Esophagus squamous epithelium (tissue), 5 donors: ENCODE measurements at places on chromosomes 6 and 20.

GRCh38 chr20:48722002-48722731, 105.6 kb downstream of the PREX1 start:
- no peak for DNase-seq

GRCh38 chr6:30901436-30901835, 6.6 kb upstream of the GTF2H4 start:
- DNase-seq = no peak

DNA sequence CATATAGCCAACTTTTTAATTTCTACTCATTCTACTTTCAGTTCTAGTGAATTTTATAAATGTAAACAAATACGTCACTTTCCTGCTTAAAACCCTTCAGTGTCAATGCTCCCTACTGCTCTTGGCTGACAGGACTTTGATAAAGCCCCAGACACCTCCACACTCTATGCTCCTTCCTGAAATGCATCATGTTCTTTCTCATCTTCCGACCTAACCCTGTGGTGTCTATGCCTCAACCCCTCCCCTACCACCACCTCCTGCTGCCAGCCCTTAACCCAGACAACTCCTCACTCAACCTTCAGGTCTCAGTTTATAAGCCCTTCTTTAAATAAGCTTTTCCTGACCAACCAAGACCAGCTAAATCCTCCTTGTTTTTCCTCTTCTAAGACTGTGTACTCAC, 19.1 kb downstream of the TLDC2 start:
- no peak for DNase-seq

DNA sequence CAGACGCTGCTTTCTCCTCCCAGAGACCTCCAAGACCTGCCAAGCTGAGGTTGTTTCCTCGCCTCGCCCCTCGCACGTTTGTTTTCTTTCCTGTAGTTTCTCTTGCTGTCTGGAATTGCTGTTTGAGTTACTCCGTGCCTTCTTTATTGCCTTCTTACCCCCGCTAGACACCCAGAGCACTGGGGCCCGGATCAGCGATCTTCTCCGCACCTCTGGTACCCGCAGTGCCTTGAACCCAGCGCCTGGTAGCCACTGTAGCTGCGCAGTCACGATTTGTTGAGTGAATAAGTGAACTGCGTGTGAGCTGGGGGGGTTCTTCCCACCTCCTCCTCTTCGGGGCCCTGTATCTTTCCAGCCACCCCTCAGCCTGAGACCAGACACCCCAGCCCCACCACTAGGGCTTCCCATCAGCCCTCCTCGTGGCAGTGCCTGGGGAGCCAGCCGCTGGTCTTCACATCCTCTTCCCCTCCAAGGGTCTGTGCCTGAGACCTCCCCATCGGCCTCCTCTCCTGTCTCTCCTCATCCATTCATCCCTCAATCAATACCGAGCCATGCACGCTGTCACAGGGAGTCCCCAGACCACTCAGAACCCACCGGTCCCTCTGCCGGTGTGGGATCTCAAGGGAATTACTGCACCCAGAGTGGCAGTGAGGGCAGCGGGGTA, 849 bp upstream of the BMP7 start:
- no peak for DNase-seq

DNA sequence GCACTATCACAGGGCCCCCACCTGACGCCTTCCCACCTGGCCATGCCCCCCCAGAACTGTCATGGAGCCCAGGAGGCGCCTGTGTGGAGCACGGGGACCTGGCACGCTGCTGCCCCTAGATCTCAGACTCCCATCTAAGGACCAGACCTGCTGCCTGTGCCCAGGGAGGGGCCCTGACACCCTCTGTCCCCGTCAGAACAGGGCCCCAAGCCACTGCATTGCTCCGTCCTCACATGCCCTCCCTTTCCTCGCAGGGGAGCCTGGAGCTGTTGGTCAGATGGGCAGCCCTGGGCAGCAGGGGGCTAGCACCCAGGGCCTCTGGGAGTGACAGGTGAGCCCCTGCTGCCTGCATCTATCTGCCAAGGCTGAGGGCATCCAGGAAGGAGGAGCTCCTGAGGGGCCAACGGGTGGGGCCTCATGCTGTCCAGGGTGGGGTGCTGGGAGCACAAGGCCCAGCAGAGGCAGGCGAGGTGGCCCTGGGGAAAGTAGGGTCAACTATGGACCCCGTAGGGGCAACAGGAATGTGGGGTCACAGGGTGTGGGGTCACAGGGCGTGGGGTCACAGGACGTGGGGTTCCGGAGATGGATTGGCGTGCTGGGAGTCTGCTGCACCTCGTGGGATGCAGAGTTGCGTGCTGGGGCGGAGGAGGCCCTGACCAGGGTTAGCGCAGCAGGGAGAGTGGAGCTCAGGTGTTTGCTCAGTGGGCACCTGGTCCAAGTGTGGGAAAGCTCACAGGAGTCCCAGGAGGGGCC, 31.6 kb downstream of the CHRNA4 start:
- DNase-seq = no peak

- DNase-seq = no peak
Observed at GRCh38 chr20:4813076-4813862, 91.6 kb downstream of the PRND start.

DNA sequence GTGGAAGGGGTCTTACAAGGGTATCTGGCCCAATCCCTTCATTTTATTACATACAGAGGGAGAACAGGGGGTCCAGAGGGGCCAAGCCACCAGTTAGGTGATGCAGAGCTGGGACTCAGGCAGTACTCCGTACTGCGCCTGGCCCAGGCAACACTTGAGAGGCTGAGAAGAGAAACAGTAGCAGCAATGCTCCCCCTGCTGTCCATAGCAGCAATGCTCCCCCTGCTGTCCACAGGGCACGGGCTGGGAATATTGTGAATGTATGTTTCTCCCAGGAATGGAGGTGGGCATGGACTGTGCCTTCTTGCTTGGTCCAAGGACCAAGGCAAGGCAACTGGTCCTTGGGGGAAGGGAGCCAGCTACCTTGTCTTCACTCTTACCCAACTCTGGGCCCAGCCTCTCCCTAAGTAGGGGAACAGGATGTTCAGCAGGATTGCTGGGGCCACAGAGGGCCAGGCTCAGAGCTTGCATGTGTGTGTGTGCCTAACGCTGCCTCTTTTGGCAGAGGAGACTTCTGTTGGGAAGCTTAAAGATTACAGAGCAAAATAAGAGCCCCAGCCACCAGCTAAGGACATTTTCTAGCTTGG, 14.8 kb upstream of the FAM83C start:
- DNase-seq = no peak

DNA sequence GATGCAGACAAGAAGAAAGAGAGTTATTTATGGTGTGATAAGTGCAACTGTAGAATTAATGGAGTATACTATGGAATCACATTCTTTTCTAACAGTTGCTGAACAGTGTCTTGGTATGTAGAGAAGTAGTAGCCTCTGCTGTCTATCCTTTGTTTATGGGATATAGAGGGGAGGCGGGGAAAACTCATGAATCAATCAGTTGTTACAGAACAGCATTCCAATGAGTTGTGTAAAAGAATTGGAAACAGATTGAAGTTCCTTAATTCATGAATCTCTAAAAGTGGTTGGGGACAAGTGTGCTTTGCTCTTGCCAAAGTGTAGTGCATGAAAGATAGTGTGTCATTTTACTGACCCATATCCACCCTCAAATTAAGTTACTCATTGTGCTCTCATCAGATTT, 77.7 kb downstream of the FLRT3 start:
- no peak for DNase-seq

- DNase-seq = no peak
Observed at GRCh38 chr20:60751826-60752225, 500.2 kb upstream of the CDH4 start.
